ENCODE measurements at places on chromosomes 1 and 21. TPM values are rescaled to one million over a fixed set of nuclear protein-coding genes. Genes with fewer than 3 reads are reported as not detected.

The GPR3 gene
- 0.35 TPM for total RNA-seq

The YIPF1 gene
- total RNA-seq: 18.8 TPM

The VSIG8 gene
- total RNA-seq: not detected

The SERTAD4 gene
- total RNA-seq: 1.9 TPM

The PGLYRP4 gene
- total RNA-seq: not detected
